Stimulated activated naive CD8-positive, alpha-beta T cell treated with anti-CD3 and anti-CD28 coated beads, Interleukin-15, amount 100 ng/mL, for 72 hours (primary cell): ENCODE measurements at places on chromosomes 1 and 21.

GRCh38 chr21:43301409-43302061 lies 125.4 kb downstream of the SIK1 start:
- DNase-seq = no peak

DNA sequence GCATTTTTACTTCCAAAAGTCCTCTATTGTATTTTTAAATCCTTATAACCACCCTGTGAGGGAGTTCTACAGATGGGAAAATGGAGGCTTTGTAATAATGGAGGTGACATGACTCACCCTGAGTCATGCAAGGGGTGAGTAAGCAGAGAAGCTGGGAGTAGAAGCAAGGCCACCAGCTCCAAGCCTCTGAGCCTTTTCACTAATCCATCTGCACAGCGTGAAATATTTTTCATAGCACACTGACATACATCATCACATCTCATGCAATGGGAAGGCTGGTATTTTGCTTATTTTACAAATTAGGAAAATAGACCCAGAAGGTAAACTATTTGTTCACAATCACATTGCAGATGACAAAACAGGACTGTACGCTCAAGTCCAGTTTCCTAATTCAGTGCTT lies 96.9 kb downstream of the KCNH1 start:
- DNase-seq = no peak

- DNase-seq = no peak
These were observed 31.6 kb downstream of the ADARB1 start for GRCh38 chr21:45105906-45106485.

DNA sequence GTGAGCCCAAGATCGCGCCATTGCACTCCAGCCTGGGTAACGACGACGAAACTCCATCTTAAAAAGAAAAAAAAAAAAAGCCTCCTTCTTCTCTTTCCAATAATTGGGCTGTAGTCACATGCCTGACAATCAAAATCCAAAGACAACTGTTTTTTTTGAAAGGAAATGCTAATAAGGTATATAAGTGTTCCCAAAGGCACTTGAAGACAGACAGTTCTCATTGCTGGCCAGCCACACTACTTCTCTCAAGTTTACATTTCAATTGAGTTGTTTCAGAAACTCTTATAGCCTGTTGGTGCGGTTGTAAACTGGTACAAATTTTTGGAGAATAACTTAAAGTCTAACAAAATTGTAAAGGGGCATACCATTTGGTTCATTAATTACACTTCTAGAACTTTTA lies 23.3 kb downstream of the GATAD2B start:
- DNase-seq = no peak

DNA sequence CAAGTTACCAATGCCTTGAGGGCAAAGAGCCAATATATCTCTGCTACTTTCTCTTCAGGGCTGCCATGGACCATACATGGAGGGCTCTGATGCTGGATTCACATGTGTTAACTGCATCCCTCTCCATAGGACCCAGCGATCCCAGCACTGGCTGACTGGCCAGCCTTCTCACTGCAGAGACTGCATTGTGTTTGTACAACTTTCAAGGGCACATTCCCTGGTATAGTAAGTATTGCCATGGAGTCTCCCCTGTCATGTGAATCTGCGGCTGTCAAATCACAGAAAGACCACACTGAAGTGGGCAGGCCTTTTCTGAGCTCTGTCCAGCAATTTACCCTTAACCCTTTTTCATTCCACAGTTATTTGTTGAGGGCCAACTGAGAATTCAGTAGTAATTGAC lies 449.8 kb downstream of the OMA1 start:
- no peak for DNase-seq

DNA sequence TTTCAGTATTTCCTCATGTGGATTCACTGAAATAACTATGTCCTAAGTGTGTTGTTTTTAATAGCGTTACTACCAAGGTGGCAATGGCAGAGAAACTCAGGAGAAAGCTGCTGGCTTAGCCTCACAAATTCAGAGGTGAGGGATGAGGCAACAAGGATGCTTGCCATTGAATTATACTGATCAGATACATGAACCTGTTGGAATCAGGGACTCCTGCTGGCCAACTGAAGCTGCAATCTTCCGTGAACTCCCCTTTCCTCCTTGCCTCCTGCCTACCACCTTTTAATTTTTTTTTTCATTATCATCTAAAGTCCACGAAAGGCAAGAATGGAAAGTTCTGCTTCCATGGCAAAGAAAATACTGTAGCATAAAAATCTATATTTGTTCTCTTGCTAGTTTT lies 254.7 kb downstream of the NFIA start:
- DNase-seq = no peak

GRCh38 chr1:33255347-33256220 lies 708 bp upstream of the ZNF362 start:
- peak; percentile 74 for DNase-seq

GRCh38 chr1:193320270-193320669 lies 133.9 kb upstream of the B3GALT2 start:
- DNase-seq = no peak

DNA sequence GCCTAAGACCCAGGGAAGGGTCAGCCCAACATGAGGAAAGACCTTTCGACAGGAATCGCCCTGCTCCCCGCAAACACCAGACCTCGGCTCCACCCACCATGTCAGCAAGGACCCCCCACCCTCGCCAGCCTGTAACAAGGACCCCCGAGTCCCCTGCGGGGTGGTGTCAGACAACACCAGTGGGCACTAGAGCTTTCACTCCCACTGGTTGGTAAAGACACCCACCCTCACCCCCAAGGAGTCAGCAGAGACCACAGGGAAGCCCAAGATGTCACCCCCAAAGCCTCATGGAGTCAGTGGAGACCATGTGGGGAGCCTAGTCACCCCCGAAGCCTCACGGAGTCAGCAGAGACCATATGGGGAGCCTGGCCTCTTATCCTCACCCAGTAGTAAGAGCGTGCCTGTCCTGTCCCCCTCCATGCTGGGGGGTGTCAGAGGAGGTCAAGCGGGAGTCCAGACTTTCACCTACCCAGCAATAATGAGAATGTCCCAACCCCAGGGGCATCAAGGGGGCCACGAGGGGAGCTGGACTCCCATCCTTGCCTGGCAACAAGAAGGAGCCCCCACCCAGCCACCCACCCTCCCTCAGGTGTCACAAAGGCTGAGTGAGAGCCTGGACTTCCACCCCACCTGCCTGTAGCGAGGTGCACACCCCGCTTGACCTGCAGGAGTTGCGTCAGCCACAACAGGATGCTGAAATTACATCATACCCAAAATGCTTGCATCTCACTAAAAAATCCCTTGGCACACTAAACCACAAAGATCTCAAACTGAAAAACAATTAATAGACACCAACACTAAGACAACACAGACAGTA lies 24.8 kb downstream of the SLC19A1 start:
- peak; percentile 24 for DNase-seq

- no peak for DNase-seq
These were observed 815.6 kb downstream of the LTN1 start for GRCh38 chr21:28177124-28177523.

GRCh38 chr1:71593523-71593922 lies 512.7 kb upstream of the ZRANB2 start:
- DNase-seq = no peak

- DNase-seq = no peak
These were observed 39.5 kb downstream of the TRPM2 start for GRCh38 chr21:44392916-44393315.

DNA sequence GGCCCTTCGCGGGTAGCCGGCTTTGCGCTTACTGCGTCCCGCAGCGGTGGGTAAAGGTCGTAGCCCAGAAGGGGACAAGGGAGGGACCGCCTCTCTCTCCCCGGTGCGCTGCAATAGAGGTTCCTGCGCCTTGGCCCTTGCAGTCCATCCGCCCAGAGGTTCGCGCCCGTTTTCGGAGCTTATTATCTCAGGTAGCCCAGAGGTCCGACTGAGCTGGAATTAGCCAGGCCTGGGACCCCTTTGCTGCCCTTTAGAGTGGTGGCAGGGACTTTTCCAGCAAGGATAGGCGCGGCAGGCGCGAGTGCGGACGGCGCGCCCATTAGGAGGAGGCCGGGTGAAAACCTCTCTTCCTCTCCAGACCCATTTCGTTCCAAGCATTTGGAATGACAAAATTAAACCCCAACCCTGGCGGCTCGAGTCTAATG lies 5.0 kb downstream of the LHX4 start:
- DNase-seq = no peak

DNA sequence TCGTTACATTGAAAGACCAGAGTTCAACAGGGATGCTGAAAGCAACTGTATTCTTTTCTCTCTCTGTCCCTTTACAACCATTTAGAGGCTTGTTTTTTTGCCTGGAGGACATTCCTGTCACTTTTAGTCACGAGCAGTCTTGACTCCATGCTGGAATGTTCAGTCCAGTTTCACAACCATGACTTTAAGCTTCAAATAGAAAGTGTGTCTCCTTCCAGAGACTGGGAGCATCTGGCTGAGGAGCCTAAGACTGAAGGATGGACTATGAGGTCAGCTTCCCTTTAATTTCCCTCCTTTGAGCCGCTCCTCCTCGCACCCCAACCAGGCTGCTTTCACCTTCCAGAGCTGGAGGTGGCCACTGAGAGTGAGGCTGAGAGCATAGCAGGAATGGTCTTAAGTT lies 10.5 kb upstream of the RYR2 start:
- DNase-seq = no peak

GRCh38 chr1:55288245-55288644 lies 73.1 kb upstream of the USP24 start:
- DNase-seq = no peak

- peak; percentile 92 for DNase-seq
These were observed 29.6 kb upstream of the RNF187 start for GRCh38 chr1:228457396-228458176.
